Left ventricle myocardium inferior (tissue), 1 donor: ENCODE measurements at places on chromosomes 7 and 10. TPM values are rescaled to one million over a fixed set of nuclear protein-coding genes. Genes with fewer than 3 reads are reported as not detected.

Gene SPDYE8
- total RNA-seq = not detected

Gene MYH16
- not detected for total RNA-seq

Gene SKAP2
- 5.2 TPM for total RNA-seq

Gene CALHM3
- not detected for total RNA-seq

Gene AGR2
- not detected for total RNA-seq

Gene SORCS1
- total RNA-seq = 2.9 TPM

Gene BAIAP2L1
- total RNA-seq = 2.1 TPM

Gene ATAD1
- 93.2 TPM for total RNA-seq

Gene FEZF1
- total RNA-seq = not detected

DNA sequence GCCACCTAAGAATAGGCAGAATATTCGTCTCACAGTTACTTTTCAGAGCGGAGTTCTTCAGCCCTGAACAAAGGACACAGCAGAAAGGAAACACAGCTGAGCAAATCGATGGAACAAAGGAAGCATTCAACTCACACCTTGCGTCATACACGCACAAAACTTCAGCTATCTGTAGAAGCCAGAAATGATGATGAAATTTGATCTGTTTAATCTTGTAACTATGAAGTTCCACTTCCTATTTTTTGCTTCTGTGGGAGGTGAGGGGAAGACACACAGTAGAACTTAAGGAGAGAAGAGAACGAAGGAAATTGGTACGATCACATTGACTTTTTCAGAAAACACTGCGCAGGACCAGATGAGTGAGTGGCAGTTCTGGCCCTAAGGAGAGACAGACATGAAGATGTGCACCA is 26.2 kb downstream of the FAM171A1 start:
- peak overlapping the region; percentile 73 for H3K27ac ChIP-seq
- no peak overlapping the region for H3K4me3 ChIP-seq

DNA sequence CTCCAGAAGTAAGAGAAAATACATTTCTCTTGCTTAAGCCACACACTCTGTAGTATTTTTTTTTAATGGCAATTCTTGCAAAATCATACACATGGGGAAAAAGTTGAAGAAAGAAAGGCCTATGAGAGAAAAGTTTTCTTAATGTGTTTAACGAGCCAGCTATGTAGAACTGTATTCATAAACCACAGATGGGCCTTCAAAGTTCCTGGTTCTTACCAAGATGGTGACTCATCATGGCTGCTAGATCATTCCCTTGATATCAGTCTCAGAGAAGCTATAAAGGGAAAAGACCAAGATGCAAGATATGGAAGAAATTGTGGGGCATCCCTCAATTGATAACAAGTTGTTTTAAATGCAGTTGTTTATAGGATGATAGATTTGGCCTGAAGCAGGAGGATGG is 992.7 kb upstream of the MBL2 start:
- H3K4me1 ChIP-seq = no peaks in the 10 kb centered on the region
- H3K27ac ChIP-seq = no peak overlapping the region
- H3K27me3 ChIP-seq = no peaks in the 10 kb centered on the region
- no peak for DNase-seq

GRCh38 chr10:110496553-110497437 is 912 bp upstream of the DUSP5 start:
- H3K27ac ChIP-seq = peak overlapping the region; percentile 97
- H3K4me3 ChIP-seq = peak overlapping the region; percentile 88
- H3K4me1 ChIP-seq = peaks cover 70% of the 10 kb centered on the region

DNA sequence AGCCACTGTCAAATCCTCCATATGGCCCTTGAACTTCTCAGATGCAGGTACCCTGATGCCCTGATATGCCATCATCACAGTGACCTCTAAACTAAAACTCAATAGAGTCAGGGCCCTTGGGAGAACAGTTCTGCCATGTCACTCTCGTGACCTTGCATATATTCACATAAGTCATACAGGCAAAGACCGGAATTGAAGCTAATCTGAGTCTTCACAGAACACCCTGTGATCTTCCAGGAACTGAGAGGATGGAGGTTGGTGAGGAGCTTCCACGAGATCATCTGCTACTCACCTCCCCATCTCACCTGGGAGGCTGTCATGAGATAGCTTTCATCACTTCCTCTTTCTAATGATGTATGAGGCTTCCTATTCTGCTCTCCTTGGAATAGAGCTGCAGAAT is 228.7 kb upstream of the CCDC6 start:
- H3K4me1 ChIP-seq = peaks cover 32% of the 10 kb centered on the region
- DNase-seq = no peak
- H3K27ac ChIP-seq = no peak overlapping the region
- H3K4me3 ChIP-seq = no peak overlapping the region
- H3K27me3 ChIP-seq = no peaks in the 10 kb centered on the region
- H3K36me3 ChIP-seq = peaks cover 3% of the 10 kb centered on the region

DNA sequence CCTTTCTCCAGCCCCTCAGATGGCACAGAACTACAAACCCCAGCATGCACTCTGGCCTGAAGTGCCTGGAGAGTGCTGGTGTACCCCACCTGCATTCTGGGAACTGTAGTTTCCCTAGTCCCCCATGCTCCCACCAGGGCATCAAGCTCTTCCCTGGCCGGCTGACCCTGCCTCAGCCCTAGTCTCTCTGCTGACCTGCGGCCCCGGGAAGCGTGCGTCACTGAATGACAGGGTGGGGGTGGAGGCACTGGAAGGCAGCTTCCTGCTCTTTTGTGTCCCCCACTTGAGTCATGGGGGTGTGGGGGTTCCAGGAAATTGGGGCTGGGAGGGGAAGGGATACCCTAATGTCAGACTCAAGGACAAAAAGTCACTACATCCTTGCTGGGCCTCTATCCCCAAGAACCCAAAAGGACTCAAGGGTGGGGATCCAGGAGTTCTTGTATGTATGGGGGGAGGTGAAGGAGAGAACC is 2.1 kb downstream of the NOS3 start:
- H3K27me3 ChIP-seq = no peaks in the 10 kb centered on the region
- H3K36me3 ChIP-seq = no peaks in the 10 kb centered on the region
- DNase-seq = peak; percentile 43
- peaks cover 71% of the 10 kb centered on the region for H3K4me1 ChIP-seq

DNA sequence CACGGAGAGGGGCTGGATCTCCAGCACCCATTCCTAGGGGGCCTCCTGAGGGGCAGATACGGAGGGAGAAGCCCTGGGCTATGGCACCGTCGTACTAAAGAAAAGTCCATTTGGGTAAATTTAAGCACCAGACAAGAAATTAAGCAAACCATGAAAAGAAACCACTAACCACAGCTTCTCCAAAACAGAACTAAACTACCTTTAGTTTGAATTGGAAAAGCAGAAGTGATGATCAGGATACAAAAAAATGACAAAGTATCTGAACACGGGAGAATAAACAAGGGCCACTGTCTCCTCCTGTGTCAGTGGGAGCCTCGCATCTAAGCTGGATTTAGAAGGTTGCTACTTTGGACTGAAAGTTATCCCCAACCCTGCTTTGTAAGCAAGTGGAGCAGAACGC is 69.1 kb downstream of the DIP2C start:
- H3K4me1 ChIP-seq = peaks cover 88% of the 10 kb centered on the region
- DNase-seq = no peak

- H3K4me3 ChIP-seq = no peak overlapping the region
- no peak for DNase-seq
- H3K36me3 ChIP-seq = no peaks in the 10 kb centered on the region
- H3K27me3 ChIP-seq = peaks cover 29% of the 10 kb centered on the region
- H3K27ac ChIP-seq = no peak overlapping the region
These were observed 59.1 kb downstream of the GATA3 start for GRCh38 chr10:8113616-8114015.

- peaks cover 30% of the 10 kb centered on the region for H3K27me3 ChIP-seq
- DNase-seq = no peak
- no peaks in the 10 kb centered on the region for H3K4me1 ChIP-seq
- H3K36me3 ChIP-seq = no peaks in the 10 kb centered on the region
- no peak overlapping the region for H3K27ac ChIP-seq
These were observed 165.6 kb upstream of the KMT2E start for GRCh38 chr7:104848138-104848990.

DNA sequence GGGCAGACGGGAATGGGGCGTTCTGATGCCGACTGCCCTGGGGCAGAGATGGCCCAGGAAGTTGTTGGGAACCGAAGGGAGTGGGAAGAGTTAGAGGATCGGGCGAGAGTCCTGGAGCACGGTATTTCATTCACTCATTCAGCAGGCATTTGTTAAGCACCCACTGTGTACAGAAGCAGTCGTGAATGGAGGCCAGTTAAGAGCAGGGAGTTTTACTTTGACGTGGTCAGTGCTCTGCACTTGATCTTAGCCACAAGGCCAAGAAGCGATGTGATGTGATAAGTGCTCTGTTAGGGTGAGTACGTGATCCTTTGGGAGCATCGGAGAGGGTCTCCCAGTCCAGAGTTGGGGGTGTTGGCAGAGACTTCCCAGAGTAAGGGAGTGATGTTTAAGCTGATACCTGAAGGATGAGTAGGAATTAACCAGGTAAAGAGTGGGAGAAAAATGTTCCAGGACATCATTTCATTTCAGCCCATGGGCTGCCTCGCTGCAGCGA is 890 bp downstream of the ZFYVE27 start:
- peak overlapping the region; percentile 88 for H3K27ac ChIP-seq
- H3K4me3 ChIP-seq = peak overlapping the region; percentile 92
- H3K36me3 ChIP-seq = peaks cover 10% of the 10 kb centered on the region
- no peak for DNase-seq
- H3K27me3 ChIP-seq = no peaks in the 10 kb centered on the region

DNA sequence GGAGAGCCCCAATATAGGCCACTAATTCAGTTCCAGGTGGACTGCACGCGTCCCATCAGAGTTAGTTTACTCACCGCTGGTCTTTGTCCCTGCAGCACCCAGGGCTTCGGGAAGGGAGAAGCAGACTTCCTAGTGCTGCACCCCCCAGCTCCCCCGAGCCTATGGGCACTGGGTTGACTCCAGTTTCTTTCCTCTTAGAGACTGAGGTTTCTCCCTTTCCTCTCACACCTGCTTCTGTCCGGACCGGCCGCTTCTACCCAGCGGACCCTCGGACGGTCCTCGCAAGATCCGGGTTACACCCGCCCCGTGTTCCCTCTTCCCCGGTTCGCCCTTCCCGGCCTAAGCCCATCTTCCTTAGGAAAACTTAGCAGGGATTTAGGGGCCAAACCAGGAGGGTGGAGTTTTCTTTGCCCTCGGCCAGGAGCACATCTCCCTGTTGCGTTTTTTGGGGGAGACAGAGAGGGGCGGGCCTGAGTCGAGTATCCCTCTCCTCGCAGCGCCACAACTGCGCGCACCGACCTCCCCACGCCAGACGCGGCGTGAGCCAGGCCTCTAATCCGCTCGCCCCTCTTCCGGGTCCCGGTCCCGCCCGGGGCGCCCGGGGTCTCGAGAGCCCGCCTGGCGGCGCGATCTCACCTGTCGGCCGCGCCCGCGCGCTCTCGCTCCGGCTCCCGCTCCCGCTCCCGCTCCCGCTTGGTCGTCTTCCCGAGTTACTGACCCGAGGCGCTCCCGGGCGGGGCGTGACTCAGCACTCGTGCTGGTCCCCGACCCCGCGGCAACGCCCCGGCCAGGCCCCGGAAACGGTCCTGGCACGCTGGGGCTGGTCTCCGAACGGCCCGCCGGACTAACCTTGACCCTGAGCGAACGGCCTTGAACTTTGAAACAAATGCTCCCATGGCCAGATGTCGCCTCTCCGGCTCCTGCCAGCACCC is at the start of gene AIFM2:
Gene AIFM2, minus strand, starts transcription at position 728 of the 932 bp plus-strand sequence. CDS start 8,741 bp downstream, outside the sequence.
- DNase-seq = peak; percentile 83
- H3K36me3 ChIP-seq = peaks cover 8% of the 10 kb centered on the region
- H3K27ac ChIP-seq = peak within 1 kb of the TSS; percentile 83
- peaks cover 37% of the 10 kb centered on the region for H3K4me1 ChIP-seq
- H3K27me3 ChIP-seq = no peaks in the 10 kb centered on the region
- peak within 1 kb of the TSS; percentile 74 for H3K4me3 ChIP-seq

GRCh38 chr7:81685270-81685868 is 84.5 kb downstream of the HGF start:
- H3K4me3 ChIP-seq = no peak overlapping the region
- peak overlapping the region; percentile 30 for H3K27ac ChIP-seq
- no peak for DNase-seq
- H3K4me1 ChIP-seq = peaks cover 5% of the 10 kb centered on the region
- H3K27me3 ChIP-seq = no peaks in the 10 kb centered on the region
- no peaks in the 10 kb centered on the region for H3K36me3 ChIP-seq

GRCh38 chr7:42431873-42432272 is 194.9 kb upstream of the GLI3 start:
- H3K4me1 ChIP-seq = no peaks in the 10 kb centered on the region
- no peak overlapping the region for H3K4me3 ChIP-seq
- no peaks in the 10 kb centered on the region for H3K27me3 ChIP-seq
- H3K36me3 ChIP-seq = no peaks in the 10 kb centered on the region
- H3K27ac ChIP-seq = no peak overlapping the region

DNA sequence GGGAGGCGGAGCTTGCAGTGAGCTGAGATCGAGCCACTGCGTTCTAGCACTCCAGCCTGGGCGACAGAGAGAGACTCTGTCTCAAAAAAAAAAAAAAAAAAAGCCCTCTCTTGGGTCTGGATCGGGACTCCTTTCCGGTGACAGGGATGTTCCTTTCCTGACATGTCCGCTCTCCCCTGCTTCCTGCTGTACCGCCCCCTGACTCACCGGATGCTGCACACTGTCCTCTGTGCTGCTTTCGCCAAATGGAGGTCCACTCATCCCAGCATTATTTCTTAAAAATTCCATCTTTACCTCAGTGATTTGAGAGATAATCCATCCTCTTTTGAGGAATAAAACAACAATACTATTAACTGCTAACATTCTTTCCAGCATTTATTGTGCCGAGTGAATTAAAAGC is 113.8 kb upstream of the EEPD1 start:
- H3K36me3 ChIP-seq = no peaks in the 10 kb centered on the region
- no peak for DNase-seq
- peaks cover 70% of the 10 kb centered on the region for H3K4me1 ChIP-seq
- H3K4me3 ChIP-seq = no peak overlapping the region

- H3K4me3 ChIP-seq = no peak overlapping the region
- H3K27me3 ChIP-seq = no peaks in the 10 kb centered on the region
- no peaks in the 10 kb centered on the region for H3K4me1 ChIP-seq
These were observed 362.8 kb upstream of the MBL2 start for GRCh38 chr10:53135213-53135896.

DNA sequence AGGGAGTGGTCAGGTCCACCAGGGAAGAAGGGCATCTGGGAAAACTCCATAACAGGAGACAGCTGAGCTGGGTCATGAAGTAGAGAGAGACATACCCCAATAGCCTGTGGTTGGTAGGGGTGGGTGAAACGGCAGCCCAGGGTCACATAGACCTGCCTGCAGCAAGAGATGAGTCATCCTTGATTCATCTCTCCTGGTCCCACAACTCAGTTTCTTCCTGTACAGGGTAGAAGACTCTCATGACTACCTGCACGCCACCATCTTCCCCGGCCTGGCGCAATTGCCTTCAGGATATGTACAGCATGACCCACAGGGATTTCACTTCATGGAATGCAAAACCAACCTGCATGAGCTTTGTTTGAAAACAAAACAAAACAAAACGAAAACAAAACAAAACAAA is 45.1 kb upstream of the ADAM12 start:
- no peak overlapping the region for H3K27ac ChIP-seq
- no peaks in the 10 kb centered on the region for H3K4me1 ChIP-seq
